ENCODE measurements at places on chromosomes 6 and 20.

DNA sequence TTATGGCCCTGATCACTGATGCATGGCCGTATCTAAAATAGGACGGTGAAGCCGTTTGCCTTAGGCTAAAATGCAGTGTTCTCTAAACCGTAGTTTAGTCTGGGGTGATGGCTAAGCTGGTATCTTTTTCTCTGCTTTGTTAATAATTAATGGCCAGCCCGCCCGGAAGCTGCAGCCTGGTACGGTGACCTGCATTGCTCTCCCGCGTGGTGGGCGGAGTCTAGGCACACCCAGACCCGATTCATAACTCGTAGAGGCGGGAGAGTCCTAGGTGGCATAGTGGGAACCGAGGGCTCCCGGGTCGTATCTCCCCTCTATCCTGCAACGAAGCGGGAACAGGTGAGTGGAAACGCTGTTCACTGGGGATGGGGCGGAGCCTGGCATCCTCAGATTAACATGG, 5.5 kb downstream of the CDH4 start:
- no peak for DNase-seq

- DNase-seq, result no peak
These were observed 47.0 kb upstream of the GCLC start for GRCh38 chr6:53591873-53592272.

DNA sequence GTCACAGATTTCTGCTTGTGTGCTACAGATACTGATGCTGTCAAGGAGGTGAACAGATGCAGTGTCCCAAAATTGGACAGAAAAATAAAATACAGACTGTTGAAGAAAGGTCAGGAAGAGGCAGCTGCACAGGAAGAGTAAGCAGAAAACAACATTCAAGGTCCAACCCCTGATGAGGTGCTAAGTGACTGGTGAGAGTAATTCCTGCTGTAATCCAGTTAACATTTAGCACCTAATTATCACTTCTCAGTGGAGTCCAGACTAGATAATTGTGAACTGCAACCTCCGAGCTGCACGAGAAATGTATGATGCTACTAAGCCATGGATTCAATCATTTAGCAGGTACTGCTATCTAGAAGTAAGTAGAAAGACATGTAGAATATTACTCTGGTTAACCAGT, 36.3 kb upstream of the NRSN1 start:
- DNase-seq, result no peak

DNA sequence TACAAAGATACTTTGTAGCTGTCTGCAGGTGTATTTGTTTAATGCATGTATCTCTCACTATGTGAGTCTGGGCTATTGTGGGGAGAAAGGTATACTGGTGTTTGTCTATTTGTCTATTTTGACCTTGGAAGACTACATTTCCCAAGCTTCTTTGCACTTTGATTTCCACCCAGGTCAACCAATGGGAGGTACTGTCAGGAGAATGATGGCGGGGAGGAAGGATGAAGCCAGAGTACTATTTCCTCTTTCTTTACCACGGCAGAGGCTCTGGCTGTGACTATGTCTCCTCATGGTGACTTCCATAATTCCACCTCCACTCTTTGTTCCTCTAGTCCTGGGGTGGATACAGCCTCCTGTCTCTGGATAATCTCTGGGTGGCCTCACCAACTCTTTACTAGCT, 23.1 kb downstream of the LBP start:
- DNase-seq, result peak; percentile 63

DNA sequence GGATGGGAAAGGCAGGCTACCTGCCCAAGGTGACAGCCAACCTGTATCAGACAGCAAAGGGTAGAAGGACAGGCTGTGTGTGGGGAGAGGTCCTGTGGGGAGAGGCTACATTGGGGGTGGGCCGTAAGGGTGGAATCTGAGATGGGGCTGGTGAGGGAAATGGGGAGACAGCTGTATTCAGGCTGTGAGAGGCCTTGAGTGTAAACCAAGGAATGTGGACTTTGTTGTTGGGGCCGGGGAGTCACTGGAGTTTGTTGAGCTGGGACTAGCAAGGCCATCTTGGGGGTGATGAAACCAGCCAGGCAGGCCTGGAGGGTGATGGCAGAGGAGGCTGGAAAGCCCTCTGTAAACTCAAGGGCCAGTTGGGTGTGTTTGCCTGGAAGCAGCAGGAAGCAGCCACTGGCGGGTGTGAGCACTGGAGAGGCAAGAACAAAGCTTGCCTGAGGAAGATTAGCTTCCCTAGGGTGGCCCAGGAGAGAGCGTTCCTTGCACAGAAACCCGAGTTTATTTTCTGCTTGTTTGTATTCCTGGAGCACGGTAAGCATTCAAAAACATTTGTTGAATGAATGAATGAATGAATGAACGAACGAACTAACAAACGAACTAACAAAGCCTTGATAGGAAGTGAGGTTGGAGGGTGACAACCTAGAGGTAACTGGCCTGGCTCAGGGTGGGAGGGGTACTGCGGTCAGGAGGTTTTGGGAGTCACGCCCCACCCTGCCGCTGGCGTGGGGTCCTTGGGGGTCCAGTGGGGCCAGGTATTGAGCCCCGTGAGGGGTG, 18.9 kb downstream of the TTBK1 start:
- DNase-seq, result no peak

DNA sequence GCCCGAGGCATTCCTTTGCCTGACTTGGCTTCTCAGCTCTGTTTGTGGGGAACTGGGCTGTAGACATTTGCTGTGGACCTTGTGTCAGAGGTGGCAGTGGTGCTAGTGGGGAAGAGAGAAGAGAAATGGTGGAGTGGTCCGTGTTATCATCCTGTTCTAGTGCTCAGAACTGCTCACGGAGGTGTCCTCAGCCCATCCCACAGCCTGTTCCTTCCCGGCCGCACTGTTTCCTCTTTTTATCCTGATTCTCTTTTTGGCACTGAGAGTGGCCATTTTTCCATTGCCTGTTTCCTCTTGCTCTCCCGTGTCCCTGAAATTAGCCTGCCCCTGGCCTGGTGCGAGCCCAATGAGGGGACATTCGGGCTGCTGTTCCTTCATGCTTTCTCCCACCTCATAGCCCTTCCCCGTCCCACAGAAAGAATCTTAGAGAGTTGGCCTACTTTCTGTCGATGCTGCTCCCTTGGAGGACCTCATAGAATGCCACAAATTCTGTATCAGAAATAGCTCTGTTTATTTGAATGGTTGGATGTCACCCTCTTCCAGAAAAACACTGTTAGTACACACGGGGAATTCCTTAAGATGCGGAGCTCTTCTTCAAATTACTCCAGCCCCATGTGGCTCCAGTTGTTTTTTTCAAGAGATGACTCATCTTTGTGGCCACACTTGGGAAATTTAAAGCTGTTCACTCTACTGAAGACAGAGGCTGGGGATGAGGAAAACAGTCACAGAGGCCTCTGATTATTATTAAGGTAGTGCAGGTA, 26.1 kb downstream of the FARS2 start:
- DNase-seq, result peak; percentile 16

DNA sequence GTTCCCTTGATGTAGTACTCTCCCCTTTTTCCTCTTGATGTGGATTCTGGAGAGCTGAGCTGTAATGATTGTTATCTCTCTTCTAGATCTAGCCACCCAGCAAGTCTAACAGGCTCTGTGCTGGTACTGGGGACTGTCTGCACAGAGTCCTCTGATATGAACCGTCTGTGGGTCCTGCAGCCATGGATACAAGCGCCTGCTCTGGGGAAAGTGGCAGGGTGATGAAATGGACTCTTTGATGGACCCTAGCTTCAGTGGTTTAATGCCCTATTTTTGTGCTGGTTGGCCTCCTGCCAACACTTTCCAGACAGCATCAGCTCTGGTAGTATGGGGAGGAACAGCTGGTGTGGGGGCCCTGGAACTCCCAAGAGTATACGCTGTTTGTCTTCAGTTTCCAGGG, 216.3 kb downstream of the ADGRG6 start:
- no peak for DNase-seq

GRCh38 chr6:143196525-143197225, 136.0 kb downstream of the AIG1 start:
- no peak for DNase-seq

GRCh38 chr6:72760114-72760793, 138.4 kb downstream of the KCNQ5 start:
- DNase-seq, result no peak

DNA sequence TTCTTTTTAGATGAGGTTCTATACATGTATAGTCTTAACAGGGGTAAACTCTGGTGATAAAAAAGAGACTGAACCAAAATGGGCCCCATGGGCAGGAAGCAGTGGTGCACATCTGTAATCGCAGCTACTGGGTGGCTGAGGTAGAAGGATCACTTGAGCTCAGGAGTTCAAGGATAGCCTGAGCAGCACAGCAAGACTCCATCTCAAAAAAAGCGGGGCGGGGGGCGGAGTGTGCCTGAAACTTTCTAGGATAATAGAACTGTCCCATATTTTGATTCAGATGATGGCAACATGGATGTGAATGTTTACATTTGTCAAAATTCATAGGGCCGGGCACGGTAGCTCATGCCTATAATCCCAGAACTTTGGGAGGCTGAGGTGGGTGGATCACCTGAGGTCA, 48.8 kb upstream of the TAF8 start:
- DNase-seq, result no peak

DNA sequence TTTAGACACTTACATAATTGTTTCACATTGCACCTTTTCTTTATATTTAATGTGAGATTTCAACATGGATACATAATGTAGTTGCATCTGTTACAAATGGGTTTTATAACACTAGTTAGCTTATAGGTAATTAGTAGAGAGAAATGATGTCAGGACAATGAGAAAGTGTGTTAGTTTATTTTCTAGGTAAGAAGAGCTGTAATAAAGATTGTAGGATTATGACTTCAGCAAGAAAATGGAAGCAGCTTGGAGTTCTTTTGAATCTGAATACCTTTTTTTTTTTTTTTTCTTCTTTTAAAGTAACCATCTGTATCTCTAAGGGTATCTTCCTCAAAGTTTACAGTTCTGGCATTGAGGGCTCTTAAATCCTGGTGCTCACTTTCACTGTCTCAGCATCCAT, 35.3 kb downstream of the CD2AP start:
- DNase-seq, result no peak

- DNase-seq, result no peak
These were observed 15.7 kb downstream of the ADTRP start for GRCh38 chr6:11762794-11763459.

- no peak for DNase-seq
These were observed 244.4 kb downstream of the GMPR start for GRCh38 chr6:16482702-16483314.

DNA sequence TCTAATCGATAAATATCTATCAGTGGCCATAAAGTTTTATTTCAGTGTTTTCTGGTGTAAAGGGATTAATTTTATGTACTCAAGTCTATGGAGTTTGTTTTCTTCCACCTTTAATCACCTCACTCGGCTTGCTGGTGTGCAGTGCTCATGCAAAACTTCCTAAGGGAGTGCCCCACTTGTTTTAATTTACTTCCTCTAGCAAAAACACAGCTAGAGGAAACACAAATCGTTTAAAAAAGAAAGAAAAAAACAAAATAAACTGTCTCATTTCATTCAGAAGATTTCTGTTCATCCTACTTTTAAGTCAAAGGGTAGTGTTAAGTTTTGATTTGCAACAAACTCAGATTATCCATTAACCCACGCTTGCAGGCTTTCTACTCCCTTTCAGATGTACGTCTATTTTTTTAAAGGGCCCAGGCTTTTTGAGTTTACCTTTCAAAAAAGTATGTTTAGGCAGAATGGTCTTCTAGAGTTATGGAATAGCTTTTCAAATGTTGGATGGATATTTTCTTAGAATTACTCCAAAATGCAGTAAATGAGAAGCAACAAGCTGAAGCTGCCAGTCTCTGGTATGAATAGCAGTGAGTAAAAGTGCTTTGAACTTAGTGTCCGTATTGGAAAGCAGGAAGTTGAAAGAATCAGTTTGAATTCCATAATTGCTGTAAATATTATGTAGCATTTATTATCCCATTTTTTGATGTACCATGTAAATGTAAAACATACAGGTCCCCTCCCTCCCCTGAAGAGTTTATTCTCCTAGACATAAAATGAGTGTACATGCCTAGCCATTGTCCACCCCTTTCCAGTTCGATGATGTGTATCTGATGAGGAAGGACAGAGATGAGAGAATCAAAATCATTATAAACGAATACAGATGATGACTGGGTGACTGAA, 113.3 kb downstream of the SLC16A10 start:
- no peak for DNase-seq

- DNase-seq, result no peak
These were observed 63.3 kb downstream of the YTHDF1 start for GRCh38 chr20:63152322-63153253.

DNA sequence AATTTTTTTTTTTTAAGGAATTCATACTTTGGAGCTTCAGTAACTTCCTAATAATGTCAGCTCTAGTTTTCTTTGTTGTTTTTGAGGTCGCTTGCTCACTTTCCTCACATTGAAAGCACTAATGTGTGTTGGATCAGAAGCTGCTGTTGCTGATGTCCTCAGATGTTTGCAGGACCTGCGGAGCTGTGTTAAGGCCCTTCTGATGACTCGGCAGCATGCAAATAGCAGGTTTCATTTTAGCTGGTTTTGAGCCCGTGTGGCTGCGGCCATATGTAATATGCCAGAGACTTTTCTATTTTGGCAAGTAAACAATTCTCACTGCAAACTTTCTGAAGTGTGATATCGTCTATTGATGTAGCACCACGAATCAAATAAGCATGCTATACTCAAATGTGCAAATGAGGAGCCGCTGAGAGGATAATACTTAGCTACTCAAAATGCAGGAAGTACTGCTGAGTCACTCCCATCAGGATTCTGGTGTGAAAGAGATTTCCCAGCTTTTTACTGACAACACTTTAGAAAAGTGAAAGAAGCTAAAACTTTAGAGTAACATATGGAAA, 187.8 kb downstream of the SASH1 start:
- DNase-seq, result peak; percentile 31

GRCh38 chr6:159169193-159169555, at the start of gene FNDC1:
TSS of gene FNDC1 (plus strand) at chr6:159169400. CDS start at chr6:159169597, 197 bp downstream.
- peak; percentile 92 for DNase-seq

DNA sequence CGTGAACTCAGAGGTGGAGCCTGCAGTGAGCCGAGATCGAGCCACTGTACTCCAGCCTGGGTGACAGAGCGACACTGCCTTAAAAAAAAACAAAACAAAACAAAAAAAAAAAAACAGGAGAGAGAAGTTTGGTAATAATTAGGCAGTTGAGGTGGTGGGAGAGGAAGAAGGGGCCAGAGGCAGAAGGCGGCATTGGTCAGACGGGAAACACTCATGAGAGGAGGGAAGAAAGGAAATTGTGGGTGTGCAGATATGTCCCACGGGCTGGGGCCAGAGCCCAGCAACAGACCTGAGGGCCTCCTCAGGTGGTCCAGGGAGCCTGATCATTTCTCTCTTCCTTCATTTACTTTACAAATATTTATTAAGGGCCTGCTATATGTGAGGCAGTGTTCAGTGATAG, 20.0 kb downstream of the SULF2 start:
- no peak for DNase-seq

DNA sequence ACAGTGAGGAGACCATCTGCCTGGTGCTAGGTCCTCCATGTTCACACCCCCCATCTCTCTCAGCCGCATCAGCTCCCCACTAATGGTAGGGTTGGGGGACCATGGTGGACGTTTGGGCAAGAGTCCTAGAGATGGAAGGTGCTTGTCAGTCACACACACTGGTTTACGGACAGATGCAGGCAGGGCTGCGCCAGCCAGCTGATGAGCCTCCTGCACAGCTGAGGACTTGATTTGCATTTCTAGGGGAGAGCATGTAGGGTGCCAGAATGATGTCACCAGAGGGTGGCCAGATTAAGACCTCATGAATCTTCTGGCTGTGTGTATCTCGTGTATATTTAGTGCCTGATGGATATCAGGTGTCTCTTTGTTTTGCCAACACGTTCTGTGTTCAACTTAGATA, 28.6 kb downstream of the CST8 start:
- no peak for DNase-seq

Data from iPS-NIHi11 (cell line).